ENCODE measurements at places on chromosomes 2 and 18.

GRCh38 chr2:176758426-176758825, 454.2 kb upstream of the HNRNPA3 start:
- H3K27ac ChIP-seq, result no peak overlapping the region
- no peaks in the 10 kb centered on the region for H3K36me3 ChIP-seq
- no peaks in the 10 kb centered on the region for H3K4me1 ChIP-seq

DNA sequence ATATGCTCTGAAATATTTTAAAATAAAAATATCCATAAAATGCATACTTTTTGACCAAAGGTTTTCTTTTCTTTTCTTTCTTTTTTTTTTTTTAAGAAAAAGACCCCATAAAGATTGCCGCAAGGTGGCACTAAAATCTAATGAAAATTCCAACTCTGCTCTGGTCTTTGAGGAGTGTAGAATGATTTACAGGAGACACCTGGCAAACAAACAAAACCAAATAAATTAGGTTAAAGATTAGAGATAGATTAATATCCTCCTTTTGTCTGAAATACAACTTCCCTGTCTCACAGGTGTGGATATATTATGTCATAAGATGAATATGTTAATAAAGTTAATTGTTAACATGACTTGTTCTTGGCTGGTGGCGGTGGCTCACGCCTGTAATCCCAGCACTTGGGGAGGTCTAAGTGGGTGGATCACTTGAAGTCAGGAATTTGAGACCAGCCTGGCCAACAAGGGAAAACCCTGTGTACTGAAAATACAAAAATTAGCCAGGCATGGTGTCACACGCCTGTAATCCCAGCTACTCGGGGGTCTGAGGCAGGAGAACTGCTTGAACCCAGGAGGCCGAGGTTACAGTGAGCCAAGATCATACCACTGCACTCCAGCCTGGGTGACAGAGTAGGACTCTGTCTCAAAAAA, 3.5 kb upstream of the RHOB start:
- H3K36me3 ChIP-seq, result no peaks in the 10 kb centered on the region
- no peak overlapping the region for H3K4me3 ChIP-seq
- peaks cover 8% of the 10 kb centered on the region for H3K4me1 ChIP-seq
- DNase-seq, result no peak
- H3K27me3 ChIP-seq, result peaks cover 20% of the 10 kb centered on the region

- H3K4me1 ChIP-seq, result no peaks in the 10 kb centered on the region
- no peaks in the 10 kb centered on the region for H3K36me3 ChIP-seq
- H3K4me3 ChIP-seq, result no peak overlapping the region
- peaks cover 5% of the 10 kb centered on the region for H3K27me3 ChIP-seq
- H3K27ac ChIP-seq, result no peak overlapping the region
Measured at GRCh38 chr2:84482603-84483002, 23.5 kb upstream of the SUCLG1 start.

DNA sequence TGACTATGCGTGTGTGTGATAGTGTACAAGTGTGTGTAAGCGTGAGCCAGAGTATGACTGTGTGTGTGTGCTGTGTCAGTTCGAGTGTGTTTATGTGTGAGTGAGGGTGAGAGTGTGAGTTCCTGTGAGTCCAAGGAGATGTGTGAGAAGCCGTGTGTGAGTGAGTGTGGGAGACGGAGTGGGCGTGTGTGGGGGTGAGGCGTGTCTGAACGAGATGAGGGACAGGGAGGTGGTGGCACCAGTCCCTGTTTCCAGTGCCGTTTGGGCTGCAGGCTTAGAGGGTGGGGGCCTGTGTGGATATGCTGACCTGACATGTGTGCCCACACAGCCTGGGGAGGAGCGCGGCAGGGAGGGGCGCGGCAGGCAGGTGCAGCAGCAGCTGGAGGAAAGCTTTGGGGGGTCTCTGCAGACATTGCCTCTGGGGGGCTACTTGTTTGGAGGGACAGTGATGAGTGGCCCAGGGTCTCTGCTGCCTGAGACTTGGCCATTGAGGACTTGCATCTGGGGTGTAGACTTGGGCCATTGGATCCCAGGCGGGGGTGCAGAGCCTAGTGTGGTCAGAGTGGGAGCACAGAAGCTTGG, 41.6 kb downstream of the GLI2 start:
- no peak overlapping the region for H3K27ac ChIP-seq
- no peaks in the 10 kb centered on the region for H3K4me1 ChIP-seq
- DNase-seq, result no peak
- no peak overlapping the region for H3K4me3 ChIP-seq

DNA sequence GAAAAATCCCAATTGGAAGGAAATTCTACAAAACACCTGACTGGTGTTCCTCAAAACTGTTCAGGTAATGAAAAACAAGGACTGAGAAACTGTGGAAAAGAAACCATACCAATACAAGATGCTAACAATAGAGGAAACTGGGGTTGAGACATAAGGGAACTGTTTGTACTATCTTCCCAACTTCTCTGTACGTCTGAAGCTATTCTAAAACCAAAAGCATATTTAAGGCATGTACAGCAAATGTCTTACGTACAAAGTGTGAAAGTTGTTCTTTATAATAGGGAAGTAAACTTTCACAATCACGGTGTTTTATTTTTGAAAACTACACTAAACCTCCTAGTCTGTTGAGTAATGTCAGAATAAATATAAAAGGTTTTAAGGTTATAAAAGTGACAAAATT, 776.1 kb upstream of the RAB6C start:
- no peaks in the 10 kb centered on the region for H3K36me3 ChIP-seq
- peaks cover 15% of the 10 kb centered on the region for H3K27me3 ChIP-seq
- no peak overlapping the region for H3K27ac ChIP-seq
- no peaks in the 10 kb centered on the region for H3K4me1 ChIP-seq
- no peak for DNase-seq
- no peak overlapping the region for H3K4me3 ChIP-seq
